ENCODE measurements at places on chromosomes 7 and 10. TPM values are rescaled to one million over a fixed set of nuclear protein-coding genes. Genes with fewer than 3 reads are reported as not detected.

GRCh38 chr7:157487046-157487770, 150.4 kb downstream of the DNAJB6 start:
- no peak for DNase-seq

DNA sequence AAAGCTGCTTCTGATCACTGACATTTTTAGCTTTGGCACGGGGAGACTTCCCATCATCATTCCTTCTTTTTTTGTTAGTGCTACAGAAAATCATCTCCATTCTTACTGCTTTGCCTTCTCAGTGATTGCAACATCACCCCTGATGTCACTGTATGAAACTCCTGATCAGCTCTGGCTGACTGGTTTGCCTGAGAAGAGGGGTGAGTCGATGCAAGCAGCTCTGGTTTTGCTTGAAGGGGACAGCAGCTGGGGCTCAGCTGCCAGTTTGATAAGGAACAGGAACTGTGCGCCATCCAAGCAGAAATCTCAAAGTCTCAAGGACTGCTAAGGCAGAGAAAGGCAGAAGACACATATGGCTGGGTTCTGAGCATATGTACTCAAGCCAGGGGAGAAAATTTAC, 808.5 kb upstream of the CELF2 start:
- DNase-seq: no peak

- DNase-seq: no peak
Observed at GRCh38 chr10:13390604-13391522, 42.8 kb upstream of the SEPHS1 start.

- no peak for DNase-seq
Observed at GRCh38 chr7:48515171-48515570, 343.9 kb downstream of the ABCA13 start.

- DNase-seq: no peak
Observed at GRCh38 chr7:68776326-68776725, 821.9 kb upstream of the AUTS2 start.

DNA sequence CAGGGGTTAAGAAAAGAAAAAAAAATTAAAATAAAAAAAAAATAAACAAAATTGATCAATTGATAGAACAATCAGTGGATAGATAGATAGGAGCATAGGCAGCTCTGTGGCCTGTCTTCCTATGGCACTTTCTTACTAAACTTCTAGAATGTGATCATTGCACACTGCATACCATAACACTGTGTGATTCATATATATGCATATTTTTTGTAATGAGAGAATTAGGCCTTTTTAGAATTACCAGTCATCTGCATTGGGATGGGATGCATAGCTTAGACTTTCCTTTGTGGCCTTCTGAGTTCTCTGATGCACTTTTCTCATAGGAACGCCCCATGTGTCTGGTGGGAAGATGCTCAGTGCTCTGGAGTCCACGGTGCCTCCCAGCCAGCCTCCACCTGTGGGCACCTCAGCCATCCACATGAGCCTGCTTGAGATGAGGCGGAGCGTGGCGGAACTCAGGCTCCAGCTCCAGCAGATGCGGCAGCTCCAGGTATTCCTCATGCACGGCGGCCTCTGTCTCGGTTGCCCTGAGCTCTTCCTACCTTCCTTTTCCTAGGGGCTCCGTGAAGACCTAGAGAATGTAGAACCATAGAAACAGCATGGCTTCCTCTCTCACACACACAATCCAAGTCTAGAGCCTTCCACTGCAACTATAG, 222.5 kb downstream of the ARHGAP21 start:
- no peak for DNase-seq

GRCh38 chr7:170551-171363, 21.6 kb upstream of the FAM20C start:
- no peak for DNase-seq

- DNase-seq: no peak
Observed at GRCh38 chr10:103852856-103853255, 2.5 kb downstream of the SH3PXD2A start.

DNA sequence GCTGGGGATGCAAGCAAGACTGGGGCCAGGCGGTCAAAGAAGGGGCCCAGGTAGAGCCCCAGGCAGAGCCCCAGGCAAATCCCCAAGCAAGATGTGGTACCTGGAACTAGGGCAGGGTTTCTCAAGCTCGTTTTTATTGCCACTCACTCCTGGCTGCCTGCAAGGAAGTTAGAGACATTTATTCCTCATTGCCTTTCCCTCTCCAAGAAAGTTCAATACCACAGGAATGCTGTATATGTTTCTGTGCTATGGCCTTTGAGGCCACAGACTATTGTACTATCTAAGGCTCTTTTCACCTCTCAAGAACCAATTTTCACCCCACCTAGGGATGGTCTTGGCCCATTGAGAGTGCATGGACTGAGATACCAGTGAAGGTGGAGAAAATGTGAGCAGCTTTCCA, 71.3 kb downstream of the TACC2 start:
- no peak for DNase-seq

GRCh38 chr10:9450801-9451200, 1396.3 kb downstream of the GATA3 start:
- no peak for DNase-seq

DNA sequence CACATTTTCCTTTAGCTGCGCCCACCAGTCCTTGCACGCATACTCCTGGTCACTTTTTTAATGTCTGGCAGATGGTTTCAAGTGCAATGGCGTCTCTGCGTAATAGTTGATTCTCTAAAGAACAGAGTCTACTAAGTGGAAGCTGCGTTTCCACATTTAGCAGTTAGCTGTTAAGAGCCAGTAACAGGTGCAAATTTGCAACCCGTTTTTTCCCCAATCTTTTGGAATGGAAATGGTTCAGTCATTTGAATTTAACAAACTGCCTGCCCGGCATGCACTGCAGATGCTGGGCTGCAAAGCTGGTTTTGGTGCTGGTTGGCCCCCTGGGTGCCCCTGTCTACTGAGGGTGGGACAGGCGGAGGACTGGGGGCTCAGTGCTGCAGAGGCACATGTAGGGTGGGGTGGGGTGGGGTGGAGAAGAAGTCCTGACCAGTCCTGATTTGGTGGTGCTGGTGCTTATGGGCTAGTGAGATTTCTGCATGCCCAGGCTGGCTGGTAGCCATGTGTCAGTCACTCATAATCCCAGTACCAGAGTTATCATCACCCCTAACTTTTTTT, 43.9 kb downstream of the CUX1 start:
- no peak for DNase-seq

DNA sequence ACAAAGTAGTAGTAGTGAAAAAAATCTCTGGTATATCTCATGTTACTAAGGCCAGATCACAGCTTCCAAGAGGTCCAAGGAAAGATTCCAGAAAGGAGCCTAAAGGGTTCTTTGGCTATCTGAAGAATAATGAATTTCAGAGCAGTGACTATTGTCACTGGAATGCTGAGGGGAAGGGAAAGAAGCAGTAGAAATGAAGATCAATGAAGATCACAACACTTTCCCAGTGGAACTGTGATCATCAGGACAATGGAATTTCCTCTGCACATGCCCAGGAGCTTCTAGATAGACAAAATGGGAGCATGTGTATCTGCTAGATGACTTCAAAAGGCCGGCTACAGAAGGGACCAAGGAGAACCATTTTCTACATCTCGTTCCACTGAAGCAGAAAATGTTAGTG, 219.5 kb upstream of the PHYHIPL start:
- no peak for DNase-seq

DNA sequence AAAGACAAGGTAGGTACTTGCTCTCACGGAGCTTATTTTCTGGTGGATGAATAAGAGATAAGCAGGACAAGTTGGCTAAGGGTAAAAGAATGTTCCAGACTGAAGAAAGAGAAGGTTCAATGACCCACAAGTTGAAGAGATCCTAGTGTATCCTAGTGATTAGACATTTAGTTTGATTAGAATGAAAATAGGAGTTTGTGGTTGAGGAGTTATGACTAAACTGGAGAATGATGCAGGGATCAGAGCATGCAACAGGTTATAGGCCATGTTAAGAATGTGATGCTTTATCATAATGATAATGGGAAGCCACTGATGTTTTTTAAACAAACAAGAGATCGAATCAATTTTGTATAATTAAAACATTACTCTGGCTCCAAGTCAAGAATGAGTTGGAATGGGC, 357.2 kb downstream of the HPSE2 start:
- DNase-seq: no peak

DNA sequence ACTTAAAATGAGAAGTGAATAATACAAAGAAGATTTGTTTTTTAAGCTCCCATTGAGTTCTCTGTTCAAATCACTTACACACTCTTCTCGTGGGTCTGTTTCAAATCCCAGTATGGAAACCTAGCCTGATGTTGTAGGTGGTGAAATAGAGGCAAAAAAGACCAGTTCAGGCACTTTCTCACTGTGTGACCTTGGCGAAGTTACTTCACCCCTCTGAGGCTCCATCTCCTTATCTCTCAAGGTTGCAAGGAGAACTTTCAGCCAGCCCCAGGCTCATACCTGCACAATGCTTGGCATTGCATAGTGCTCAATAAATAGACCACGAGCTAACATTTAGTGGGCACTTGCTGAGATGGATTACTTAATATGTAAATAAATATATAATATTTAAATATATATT, 90.1 kb downstream of the PRLHR start:
- DNase-seq: no peak

Gene CHST3
- total RNA-seq: not detected

Gene CFAP69
- total RNA-seq: not detected

Gene NAT16
- not detected for total RNA-seq

Gene ADAM8
- 95.9 TPM for total RNA-seq
